ENCODE measurements at places on chromosomes 12 and 14. TPM values are rescaled to one million over a fixed set of nuclear protein-coding genes. Genes with fewer than 3 reads are reported as not detected.

Gene FAM181A
- total RNA-seq: not detected

Gene CBLN3
- total RNA-seq: 2.4 TPM

Gene STON2
- 23.5 TPM for total RNA-seq

Gene TCL1B
- not detected for total RNA-seq

GRCh38 chr14:55451950-55452349 is 11.5 kb upstream of the TBPL2 start:
- H3K27me3 ChIP-seq: no peaks in the 10 kb centered on the region

DNA sequence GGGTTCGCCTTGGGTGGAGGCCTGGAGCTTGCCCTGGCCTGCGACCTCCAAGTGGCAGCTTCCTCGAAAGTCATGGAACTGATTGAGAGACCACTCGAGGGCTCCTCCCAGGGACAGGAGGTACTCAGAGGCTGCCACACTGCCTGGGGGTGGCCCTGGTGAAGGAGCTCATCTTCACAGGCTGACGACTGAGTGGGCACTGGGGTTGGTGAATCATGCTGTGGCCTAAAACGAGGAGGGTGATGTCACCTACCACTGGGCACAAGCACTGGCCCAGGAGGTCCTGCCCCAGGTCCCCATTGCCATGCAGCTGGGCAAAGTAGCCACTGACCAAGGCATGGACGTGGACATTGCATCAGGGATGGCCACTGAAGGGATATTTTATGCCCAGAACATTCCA is 32.1 kb downstream of the ITPR2 start:
- H3K27ac ChIP-seq: peak overlapping the region; percentile 59
- peaks cover 21% of the 10 kb centered on the region for H3K4me1 ChIP-seq
- H3K4me3 ChIP-seq: no peak overlapping the region
- no peaks in the 10 kb centered on the region for H3K27me3 ChIP-seq
- no peaks in the 10 kb centered on the region for H3K36me3 ChIP-seq
- no peak for DNase-seq

DNA sequence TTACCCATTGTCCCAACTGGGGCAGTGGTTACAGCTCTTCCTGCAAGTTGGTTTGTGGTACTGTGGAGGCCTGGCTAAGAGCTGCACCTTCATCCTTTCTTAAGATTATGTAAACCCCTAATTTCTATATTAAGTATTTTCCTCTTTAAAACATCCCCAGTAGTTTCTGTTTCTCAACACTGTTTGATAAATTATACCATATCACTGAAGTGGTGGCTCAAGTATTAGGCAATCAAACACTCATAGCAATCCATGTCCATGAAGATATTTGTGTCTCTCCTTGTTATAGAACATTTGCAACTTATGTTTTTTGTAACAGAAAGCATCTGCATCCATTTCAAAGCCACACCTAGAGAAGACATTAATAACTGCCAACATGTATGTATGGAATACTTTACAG is 31.8 kb downstream of the ATXN3 start:
- no peak overlapping the region for H3K27ac ChIP-seq
- no peak overlapping the region for H3K4me3 ChIP-seq
- peaks cover 84% of the 10 kb centered on the region for H3K36me3 ChIP-seq
- no peak for DNase-seq

DNA sequence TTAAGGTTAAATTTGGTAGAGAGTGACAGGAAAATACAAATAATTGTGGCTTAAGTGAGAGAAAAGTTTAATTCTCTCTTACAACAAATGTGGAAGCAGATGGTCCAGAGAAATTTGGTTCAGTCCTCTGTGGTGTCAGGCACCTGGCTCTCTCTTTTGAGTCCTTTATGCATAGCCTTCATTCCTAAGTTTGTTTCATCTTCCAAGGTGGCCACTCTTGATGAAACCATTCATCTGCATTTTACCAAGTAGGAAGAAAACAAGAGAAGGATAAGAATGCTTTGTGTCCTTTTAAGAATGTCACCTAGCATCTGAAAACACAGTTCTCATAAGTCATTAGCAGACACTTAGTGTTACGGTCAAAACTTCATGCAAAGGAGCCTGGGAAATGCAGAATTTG is 442.5 kb downstream of the CCER1 start:
- H3K27me3 ChIP-seq: no peaks in the 10 kb centered on the region
- H3K27ac ChIP-seq: no peak overlapping the region
- DNase-seq: no peak
- H3K4me3 ChIP-seq: no peak overlapping the region
- H3K36me3 ChIP-seq: no peaks in the 10 kb centered on the region

DNA sequence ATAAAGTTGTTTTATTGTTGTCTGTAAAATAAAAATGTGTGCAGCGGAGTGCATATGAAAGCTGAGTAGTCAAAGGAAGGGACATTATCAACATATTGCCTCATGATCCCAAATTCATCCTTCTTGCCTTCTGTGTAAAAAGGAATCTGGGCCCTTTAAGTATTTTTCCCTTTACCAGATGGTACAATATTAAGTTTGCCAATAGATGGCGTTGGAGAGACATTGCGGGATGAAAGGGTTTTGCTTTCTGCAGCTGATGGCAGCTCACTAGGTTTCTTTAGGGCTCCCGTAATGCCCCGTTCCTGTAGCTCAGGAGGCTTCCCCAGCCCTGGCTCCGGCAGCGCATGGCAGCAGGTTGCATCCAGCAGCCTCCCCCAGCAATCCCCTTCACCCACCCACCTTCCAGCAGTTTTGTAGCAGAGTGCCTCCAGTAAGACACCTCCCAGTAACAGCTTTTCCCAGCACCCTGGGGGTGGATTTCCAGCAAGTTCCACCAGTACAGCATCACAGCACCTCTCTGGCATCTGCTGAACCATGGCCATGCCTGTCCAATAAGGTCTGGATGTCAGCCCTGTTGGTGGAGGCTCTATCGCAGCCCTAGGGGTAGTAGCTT is 354.4 kb downstream of the MED13L start:
- peak; percentile 23 for DNase-seq
- H3K36me3 ChIP-seq: no peaks in the 10 kb centered on the region
- no peak overlapping the region for H3K27ac ChIP-seq
- no peak overlapping the region for H3K4me3 ChIP-seq
- no peaks in the 10 kb centered on the region for H3K4me1 ChIP-seq

DNA sequence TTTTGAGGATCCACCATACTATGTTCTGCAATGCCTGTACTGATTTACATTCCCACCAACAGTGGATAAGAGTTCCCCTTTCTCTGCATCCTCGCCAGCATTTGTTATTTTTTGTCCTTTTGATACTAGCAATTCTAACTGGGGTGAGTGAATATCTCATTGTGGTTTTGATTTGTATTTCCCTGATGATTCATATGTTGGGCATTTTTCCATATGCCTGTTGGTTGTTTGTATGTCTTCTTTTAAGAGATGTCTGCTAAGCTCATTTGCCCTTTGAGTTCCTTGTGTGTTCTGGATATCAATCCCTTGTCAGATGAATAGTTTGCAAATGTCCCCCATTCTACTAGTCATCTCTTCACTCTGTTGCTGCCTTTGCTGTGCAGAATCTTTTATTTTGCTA is 49.0 kb upstream of the MSRB3 start:
- peak; percentile 73 for DNase-seq
- H3K36me3 ChIP-seq: peaks cover 15% of the 10 kb centered on the region
- H3K4me3 ChIP-seq: no peak overlapping the region
- H3K27me3 ChIP-seq: no peaks in the 10 kb centered on the region
- peaks cover 17% of the 10 kb centered on the region for H3K4me1 ChIP-seq
